ENCODE measurements at places on chromosomes 5 and 9. TPM values are rescaled to one million over a fixed set of nuclear protein-coding genes. Genes with fewer than 3 reads are reported as not detected.

DDX4 gene
- polyA plus RNA-seq: not detected

FOXD4L3 gene
- 0.28 TPM for polyA plus RNA-seq

TICAM2 gene
- 6.8 TPM for polyA plus RNA-seq

PCDHB13 gene
- polyA plus RNA-seq: 6.0 TPM

GCNT1 gene
- 4.7 TPM for polyA plus RNA-seq

SYNPO gene
- 18.1 TPM for polyA plus RNA-seq

UNC13B gene
- polyA plus RNA-seq: 70.4 TPM

KIF12 gene
- 51.1 TPM for polyA plus RNA-seq

RBM27 gene
- polyA plus RNA-seq: 30.7 TPM

SHISAL2B gene
- polyA plus RNA-seq: 9.3 TPM

MOB3B gene
- polyA plus RNA-seq: 16.8 TPM

- DNase-seq: no peak
Measured at GRCh38 chr5:177601126-177601525, 1.2 kb downstream of the B4GALT7 start.

DNA sequence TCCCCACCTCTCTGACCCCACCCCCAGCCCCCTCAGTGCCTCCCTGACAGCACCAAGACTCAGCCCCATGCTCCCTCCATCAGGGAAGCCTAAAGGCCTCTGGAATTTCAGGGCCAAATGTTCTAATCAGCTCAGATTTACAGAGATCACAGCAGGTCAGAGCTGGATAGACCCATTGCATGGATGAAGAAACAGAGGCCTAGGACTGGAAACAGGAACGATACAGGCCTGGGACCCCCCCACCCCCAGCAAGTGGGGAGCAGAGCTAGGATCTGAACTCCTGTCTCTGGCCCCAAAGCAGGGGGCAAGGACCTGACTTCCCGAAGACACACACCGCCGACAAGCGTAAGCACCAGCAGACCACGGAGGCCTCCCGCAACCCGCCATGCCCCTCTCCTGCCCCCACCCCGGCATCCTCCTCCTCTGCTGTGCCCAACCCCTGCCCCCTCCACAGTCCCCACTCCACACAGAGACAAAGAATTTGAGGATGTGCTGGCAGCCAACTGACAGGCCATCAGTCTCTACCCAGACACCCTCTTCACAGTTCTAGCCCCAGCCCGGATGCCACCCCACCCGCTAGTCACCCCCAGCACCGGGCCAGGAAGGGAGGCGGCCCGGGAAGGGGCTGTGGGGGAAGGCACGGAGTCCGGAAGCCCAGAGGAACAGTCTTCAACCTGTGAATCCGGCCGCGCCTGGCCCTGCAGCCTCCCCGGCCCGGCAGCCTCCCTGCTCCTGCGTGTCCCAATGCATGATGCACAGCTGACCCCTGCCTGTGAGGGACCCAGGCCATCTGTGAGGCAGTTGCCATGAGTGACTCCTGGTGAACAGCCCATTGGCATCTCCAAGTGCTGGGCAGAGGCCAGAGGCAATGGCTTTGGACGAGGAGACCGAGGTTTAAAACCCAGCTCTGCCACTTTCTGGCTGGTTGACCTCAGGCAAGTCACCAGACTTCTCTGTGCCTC is 31.3 kb downstream of the NDUFA8 start:
- DNase-seq: no peak

DNA sequence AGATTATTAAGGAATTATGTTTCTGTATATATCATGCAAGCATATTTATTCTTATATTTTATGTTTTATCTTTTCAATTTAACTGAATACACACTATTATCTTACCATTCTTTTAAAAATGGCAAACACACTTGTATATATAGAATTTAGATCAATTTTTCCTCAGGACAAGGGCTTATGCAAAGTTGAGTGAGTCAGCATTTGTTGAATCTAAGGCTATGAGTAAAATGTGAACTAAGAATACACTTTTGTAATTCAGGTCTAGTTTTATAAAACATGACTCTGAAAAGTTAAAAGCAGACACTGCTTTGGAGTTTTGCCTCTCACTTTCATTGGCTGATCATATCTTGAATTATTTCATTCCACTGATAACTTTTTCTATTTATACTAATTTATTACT is 127.8 kb downstream of the FOCAD start:
- DNase-seq: no peak

DNA sequence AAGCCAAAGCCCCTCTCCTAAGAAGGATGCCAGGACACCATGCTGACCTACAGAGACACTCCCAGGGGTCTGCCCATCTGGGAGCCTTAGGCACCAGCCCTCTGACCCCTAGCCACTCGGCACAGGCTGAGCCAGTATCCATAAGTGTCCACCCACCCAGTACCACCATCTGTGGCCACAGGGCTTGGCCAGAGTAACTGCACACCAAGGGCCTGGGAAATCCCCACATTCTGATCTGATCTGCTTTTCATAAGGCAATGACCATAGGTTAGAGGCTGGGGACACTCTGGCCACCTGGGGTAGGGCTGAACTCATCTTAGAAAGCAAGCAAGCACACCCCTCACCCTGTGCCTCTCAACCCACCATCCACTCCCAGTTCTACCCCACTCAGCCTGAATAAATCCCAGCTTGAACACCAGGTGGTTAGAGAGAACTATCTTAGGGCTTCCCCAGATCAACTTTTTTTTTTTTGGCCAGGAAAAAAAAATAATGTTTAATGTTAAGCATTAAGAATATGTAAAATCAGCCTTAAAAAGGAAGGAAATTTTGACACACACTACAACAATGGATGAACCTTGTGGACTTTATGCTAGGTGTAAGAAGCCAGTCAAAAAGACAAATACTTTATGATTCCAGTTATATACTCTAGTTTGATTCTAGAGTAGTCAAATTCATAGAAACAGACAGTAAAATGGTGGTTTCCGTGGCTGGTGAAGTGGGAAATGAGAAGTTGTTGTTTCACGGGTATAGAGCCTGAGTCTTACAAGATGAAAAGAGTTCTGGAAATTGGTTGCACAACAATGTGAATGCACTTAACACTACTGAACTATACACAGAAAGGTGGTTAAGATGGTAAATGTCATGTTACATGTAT is 6.2 kb downstream of the GNPDA1 start:
- DNase-seq: no peak

- DNase-seq: no peak
Measured at GRCh38 chr9:89461265-89461664, 36.6 kb downstream of the SEMA4D start.

GRCh38 chr9:15837079-15837679 is 284.3 kb downstream of the CCDC171 start:
- DNase-seq: peak; percentile 23

GRCh38 chr5:163163858-163164257 is 273.5 kb upstream of the CCNG1 start:
- DNase-seq: no peak

DNA sequence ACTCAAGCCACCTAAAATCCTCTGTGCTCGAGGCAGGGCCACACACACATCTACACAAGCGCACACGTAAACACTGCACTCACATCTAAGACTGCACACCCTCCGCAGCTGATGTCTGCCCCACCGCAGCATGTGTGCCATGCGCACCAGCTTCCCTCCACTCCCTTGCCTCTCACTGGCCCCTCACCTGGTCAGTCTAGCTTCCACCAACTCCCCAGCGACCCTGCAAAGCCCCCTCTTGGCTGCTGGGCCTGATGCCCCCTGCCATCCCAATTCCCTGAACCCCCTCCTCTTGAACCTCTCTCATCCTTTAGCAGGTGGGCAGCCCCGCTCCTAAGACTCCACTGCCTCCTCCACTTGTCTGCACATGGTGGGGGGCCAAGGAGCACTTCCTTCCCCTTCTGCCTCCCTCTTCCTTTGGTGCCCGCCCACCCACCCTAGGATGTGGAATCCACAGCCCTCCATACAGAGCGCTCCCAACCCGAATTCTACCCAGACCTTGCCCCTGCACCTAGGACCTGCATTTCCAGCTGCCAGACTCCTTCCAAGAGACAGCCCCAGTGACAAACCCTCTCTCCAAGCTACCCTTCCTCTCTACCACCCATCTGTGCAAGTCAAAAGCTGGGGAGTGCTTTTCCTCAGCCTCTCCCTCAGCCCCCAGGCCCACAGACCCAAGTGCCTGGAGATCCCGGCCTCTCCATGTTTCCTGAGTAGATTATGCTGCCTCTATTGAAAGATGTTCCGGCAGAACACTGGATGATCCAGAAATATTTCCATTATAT is 23.9 kb downstream of the ADAMTS2 start:
- DNase-seq: no peak

DNA sequence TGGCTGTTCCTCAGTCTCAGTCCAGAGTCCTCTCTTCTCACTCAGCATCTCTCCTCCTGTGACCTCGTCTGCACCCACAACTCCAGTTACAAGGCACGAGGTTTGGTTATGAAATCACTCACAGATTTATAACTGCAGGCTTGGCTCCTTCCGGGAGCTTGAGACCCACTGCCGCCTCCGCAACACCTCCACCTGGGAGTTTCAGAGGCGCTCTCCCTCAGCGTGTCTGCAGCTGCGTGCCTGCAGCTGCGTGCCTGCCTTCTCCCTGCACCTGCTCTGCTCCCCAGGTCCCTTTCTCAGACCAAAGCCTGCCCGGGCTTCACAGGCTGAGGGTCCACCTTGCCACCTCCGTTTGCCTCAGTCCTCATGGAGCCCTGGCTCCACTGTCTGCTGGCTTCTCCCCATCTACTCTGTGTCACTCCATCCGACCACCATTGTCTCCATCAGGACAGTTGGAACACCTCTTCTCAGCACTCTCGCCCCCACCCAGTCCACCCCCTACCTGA is 51.5 kb downstream of the HRH2 start:
- DNase-seq: no peak

GRCh38 chr5:37495210-37495609 is 116.1 kb downstream of the WDR70 start:
- no peak for DNase-seq

- DNase-seq: no peak
Measured at GRCh38 chr9:109246533-109246932, 74.3 kb downstream of the EPB41L4B start.

DNA sequence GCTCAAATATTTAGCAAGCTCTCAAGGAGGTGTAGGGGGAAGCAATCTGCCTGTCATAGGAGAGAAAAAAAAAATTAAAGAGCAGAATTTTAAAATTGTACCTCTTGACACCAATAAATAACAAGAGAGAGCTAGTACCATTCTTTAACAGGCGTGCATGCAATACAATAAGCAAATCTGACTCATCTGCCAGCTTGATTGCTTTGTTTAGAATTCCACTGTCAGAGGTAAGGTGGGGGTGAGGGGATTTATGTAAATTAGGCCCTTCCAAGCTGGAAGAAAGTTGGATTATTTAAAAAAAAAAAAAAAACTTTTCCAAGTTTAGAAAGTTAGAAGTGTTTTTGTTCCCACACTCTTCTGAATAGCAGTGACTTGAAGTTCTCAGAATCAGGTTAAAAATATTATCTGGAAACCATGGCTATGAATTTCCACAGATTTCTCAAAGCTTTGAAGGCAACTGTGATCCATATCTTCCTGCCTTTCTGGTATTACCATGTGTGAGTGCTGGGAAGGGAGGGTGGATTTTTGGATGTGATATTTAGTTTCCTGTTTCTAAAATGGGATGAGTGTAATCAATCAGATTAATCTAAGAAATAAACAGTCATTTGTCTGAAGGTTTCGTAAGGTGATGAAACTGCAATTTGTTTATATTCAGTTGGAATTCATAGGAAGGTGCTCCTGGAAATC is 477.5 kb downstream of the TLE4 start:
- no peak for DNase-seq

- DNase-seq: no peak
Measured at GRCh38 chr5:140633021-140633471, at the start of gene CD14. TSS of gene CD14 (minus strand) at chr5:140633175. CDS start at chr5:140633071, 104 bp downstream.

- no peak for DNase-seq
Measured at GRCh38 chr9:36320466-36320865, 62.2 kb upstream of the GNE start.

DNA sequence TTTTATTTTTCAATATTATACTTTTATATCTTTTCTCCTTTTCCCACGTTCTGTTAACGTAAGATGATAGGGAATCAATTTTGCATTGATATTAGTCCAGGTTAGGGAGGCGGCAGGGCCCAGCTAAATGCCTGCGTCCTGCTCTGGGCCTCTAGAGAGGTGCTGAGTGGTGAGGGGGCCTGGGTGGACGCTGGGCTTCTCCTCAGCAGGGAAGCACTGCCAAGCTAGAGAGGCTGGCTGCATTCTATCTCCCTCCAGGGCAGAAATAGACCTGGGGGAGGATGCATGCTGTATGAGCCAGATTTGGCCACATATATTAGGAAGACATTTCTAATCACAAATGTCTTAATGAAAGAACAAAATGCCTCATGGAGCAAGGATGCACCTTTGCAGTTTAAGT is 43.6 kb upstream of the NKX2-5 start:
- no peak for DNase-seq

- DNase-seq: no peak
Measured at GRCh38 chr5:103290846-103291245, 32.3 kb downstream of the MACIR start.

- DNase-seq: no peak
Measured at GRCh38 chr5:14595189-14595588, 13.6 kb downstream of the OTULINL start.
